ENCODE measurements at places on chromosomes 12 and 14.

- DNase-seq = no peak
Measured at GRCh38 chr12:57099047-57099714, 10.3 kb downstream of the NAB2 start.

DNA sequence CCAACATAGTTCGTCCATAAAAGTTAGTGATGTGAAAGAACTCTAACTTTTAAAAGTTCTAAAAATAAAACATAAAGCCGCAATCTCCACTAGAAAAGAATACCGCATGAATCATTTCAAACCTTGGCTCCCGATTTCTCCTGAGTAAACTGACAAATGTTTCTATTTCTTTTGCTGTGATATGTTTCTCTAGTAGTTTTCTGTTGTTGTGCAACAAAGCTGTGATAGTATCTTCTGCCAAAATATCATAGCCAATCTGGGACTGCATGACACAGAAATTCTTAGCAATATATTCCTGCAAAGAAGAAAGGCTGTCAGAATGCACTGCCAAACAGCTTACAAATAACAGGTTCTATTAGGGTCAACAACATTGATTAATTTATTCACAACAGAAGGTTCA lies 174.0 kb downstream of the ITPR2 start:
- no peak for DNase-seq

DNA sequence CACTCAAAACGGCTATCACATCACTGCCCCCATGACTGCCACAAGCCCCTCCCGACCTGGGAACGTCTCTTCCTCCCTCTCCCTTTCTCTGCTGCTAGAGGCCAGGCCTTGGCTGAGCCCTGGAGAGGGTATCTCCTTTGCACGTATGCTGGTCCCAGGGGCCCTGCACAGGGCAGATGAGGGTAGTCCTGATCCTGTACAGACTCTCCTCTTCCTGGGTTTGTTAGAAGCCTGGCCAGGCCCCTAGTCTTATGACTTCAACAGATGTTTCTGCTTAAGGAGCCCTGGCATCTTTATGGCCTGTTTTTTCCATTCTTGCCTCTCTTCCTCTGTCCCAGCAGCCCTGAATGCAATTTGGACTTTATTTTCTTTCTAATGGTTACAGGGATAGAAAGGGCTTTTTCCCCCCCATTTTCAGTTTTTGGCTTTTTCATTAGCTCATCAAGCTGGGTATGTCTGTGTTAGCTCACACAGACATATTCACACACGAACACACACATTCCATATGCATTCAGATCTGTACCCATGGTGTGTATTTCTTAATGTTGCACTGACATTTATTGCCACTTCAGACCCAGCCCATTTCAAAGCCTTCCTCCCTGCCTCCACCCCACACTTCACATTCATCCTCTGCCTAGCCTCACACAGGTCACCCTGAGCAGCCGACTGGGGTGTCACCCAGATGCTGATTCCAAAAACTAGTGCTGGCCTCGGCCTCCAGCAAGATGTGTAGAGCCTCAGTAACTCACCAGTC lies 203.2 kb downstream of the ZFP36L1 start:
- DNase-seq = no peak

DNA sequence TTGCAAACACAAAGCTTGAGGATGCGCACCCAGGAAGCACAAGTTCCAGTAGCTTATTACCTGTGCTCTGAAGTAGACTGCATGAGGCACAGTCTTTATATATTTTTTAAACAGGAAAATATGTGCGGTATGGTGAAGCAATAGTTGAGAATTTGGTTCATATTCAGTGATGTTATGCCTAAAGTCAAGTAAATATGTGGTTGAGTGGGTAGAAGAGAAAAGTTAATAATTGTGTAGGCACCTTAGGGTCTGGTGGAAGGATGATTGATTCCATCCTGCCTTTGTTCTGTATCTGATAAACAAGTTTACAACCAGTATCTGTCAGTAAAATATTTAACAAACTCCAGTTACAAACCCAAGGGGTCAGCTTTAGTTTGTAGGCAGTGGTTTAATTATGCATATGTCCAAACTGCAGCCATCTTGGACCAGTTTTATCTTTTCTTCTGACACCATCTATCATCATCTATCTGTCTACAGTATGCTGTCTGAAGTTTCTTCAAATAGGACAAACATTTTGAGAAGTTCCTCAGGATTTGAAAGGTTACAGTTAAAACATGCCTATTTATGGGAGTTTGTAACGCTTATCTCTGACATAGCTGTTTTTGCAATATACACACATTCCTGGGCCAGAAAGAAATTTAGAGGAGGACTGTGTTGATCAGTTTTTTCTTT lies 10.8 kb downstream of the SINHCAF start:
- no peak for DNase-seq

GRCh38 chr14:30450631-30451545 lies 108.1 kb upstream of the G2E3 start:
- DNase-seq = no peak

DNA sequence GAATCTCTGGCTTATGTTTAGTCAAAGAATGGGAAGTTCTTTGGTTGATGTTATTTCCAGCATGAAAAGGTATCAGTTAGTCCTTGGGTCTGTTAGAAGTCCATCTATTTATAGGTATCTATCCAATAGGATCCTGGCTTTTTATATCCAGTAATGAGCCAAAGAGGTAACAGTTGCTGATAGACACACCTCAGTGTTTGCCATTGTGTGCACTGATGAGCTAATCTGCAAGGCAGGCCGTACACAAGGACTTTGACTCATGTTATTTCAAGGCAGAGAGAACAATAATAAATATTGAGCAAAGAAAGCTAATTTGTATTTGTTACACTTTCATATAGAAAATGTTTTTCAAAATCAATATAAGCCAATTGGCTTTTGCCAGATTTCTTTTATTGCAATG lies 56.4 kb downstream of the GLT1D1 start:
- no peak for DNase-seq
